NCI-H510A (cell line): ENCODE measurements at places on chromosomes 5 and 9.

DNA sequence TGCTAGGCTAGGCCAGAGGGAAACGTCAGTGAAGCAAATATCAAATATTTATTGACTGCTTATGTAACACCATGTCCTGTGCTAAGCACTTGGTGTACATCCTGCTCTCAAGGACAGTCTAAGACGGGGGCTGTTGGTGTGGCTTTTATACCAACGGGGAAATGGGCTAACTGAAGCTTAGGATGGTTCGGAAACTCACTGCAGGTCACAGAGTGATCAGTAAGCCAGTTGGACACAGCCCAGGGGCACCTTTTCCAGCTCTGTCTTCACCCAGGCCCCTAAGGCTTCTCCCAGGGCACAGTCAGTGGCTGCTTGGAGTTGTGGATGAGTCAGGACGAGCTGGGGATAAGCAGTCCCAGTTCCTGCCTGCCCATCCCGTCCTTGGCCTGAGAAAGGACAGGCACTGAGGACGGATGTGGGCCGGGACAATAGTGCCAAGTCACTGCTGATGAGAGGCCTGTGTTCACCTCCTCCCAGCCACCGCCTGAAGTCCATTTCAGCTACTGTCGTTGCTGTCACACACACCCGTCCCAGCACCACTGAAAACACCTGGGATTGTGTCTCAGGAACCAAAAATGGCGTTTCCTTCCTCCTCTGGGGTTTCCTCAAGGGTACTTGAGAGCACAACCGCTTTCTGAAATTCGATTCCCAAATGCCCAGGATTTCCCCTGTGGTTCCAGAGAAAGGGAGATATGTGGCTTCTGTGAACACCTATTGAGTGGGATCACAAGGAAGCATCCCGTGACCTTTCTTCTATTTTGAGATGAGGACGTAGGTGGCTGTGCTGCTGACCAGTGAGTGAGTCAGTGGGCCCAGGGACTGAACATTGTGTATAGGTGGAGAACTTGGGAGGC lies 17.5 kb upstream of the SPRY4 start:
- no peak for DNase-seq

DNA sequence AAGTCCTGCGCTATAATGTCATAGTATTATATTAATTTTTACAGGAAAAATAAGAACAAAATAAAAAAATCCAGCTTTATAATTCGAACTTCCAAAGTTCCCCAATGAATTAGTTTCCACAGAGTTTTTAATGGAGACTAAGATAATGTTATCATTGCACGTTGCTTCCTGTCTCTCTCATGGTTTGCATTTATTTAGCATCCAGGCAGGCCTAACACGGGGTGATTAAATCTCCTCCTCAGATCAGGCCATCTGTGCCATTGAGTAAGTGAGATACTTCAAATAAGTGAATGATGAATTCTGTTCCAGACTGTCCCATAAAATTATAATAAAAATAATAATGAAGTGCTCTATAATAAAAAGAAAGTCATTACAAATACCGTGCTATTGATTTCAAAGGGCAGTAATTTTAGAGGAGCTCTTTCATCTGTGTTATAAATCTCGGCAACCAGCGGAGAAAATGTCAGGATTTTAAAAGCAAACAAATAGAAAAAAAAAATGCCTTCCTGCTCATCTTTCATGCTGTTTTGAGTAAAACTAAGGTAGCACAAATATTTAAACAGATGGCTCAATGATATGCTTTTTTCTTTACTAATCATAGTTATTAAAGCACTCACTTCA lies 570.6 kb upstream of the ZNF608 start:
- no peak for DNase-seq

DNA sequence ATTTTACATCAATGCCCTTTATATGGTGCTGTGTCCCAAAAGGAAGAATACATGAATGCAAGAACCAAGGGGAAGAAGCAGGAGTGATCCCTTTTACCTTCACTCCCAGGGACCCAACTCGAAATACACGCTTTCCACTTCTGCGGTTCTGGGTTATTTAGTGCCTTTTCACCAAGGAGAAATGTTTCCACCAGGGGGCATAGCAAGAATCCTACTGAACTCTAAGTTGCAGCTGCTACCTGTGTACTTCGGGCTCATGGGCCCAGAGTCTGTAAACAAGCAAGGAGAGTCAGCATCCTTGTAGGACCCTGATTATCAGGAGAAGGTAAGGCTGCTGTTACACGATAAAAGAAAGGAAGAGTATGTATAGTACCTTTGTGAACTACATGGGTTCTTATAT lies 45.7 kb downstream of the DPYSL3 start:
- DNase-seq, result no peak

- DNase-seq, result no peak
Measured at GRCh38 chr5:116502616-116503015, 72.0 kb downstream of the SEMA6A start.

DNA sequence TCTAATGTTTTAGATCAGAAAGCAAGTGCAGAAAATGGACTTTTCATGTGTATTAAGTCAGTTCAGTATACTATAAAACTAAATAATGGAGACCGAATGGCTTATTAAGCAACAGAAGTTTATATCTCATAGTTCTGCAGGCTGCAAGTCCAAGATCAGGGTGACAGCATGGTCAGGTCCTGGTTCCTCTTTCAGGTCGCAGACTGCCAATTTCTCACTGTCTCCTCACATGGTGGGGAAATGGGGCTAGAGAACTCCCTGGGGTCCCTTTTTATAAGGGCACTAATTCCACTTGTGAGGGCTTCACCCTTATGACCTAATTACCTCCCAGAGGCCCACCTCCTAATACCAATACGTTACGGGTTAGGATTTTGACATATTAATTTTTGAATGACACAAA lies 48.7 kb downstream of the RICTOR start:
- DNase-seq, result no peak

DNA sequence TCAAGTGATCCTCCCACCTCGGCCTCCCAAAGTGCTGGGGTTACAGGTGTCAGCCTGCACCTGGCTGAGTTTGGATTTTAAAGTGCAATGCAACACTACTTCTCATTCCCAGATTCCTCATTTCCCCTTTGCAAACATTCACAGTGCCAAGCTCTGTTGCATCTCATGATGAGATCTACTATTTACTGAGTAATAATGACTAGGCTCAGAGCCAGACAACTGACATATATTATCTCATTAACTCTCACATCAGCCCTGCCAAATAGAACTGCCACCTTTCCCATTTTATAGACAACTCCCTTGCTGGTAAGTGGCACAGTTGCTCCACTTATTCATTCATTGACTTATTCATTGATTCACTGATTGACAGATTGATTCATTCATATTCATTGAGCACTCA lies 7.0 kb downstream of the PDE6A start:
- peak; percentile 80 for DNase-seq

- DNase-seq, result no peak
Measured at GRCh38 chr5:22341406-22341805, 511.7 kb downstream of the CDH12 start.

- no peak for DNase-seq
Measured at GRCh38 chr5:116520771-116521170, 53.9 kb downstream of the SEMA6A start.

- DNase-seq, result no peak
Measured at GRCh38 chr9:86072394-86072877, 26.9 kb downstream of the GOLM1 start.

GRCh38 chr9:92140074-92140753 lies 25.0 kb upstream of the SPTLC1 start:
- peak; percentile 29 for DNase-seq

DNA sequence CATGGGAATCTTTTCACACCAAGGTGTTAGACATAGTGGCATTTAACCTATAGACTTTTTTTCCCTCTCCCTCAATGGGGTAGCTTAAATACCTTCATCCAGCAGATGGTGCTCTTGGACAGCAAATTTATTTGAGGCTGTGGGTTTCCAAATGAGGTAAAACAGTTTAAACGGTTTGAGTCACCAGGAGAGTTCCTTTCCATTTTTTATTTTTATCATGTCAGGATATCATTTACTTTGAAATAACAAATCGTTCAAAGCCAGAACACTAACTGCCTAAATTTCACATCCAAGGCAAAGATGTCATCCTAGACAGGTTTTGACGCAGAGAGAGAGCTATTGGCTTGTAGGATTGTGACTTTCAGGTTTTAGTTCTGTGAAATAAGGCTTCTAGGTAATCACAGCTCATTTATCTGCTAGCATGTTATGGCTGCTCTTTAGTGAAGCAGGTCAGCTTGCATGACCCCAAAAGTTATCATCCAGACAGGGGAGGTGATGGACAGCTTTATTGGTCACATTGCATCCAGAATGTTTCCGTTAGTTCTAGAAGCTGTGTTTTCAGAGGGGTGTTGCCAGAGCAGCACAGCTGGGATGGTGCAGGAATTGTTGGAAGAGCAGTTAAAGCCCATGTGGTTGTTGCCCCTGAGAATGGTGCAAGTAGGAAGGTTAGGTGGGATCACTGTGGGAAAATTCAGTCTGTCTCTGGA lies 69.8 kb downstream of the KDM4C start:
- DNase-seq, result peak; percentile 11

GRCh38 chr5:158514986-158515359 lies 584.7 kb downstream of the EBF1 start:
- DNase-seq, result no peak

DNA sequence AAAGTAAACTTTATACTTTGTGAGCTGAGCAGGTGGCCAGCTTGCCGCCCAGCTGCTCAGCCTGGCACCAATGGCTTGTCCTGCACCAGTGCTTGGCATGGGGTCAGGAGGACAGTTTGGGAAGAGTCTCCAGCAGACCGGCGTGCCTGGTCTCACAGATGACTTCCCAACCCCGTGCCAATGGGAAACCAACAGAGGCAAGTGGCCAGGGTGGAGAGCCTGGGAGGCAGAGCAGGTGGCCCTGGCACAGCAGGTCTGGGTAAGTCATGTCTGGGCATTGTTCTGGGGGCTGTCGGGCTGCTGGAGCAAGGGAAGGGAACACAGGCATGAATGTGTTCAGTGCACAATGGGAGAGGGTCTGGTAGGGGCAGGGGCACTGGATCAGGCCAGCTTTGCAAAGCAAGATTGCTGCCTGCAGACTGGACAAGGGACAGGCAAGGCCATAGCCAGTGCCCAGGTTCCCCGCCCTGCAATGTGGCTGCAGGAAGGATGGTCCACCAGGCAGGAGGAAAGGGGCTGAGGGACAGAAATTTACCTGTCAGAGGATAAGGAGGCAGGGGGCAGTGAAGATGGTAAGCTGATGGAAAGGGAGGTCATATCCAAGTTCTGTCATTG lies 76.2 kb upstream of the ALDH1B1 start:
- DNase-seq, result no peak

GRCh38 chr5:131595088-131596033 lies 39.7 kb downstream of the RAPGEF6 start:
- DNase-seq, result no peak

GRCh38 chr5:73522989-73523388 lies 24.7 kb downstream of the BTF3 start:
- no peak for DNase-seq

DNA sequence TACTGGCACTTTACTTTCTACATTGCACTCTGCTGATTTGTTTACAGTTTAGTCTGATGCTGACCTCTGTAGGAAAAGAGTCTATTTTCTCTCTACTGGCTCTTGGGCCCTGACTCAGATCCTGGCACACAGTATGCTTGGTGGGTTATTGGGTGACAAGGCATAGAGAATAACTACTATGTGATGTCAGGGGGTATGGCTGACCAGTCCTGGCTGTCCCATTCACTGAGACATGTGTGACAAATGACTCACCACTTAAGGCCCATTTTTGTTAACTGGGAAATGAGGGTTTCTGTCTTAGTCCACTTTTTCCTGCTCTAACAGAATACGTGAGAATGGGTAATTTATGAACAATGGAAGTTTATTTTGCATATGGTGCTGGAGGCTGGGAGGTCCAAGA lies 66.4 kb downstream of the DAPK1 start:
- no peak for DNase-seq

DNA sequence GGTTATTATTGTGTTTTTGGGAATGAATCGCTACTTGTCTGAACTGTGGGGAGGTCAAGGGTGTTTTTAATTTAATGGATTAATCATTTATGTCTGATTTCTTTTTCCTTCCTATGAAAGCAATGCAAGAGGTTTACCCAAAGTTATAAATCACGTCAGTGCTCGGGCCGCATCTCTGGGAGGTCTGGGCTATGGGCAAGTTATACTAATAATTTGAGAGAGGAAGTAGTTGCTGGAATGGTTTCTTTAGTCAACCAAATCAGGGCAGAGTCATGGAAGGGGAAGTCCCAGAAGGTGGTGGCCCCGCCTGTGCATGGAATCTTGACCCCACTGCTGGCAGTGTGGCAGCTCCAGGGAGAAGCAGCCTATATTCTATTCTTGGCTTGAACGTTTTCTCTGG lies 180.2 kb downstream of the HSPA4 start:
- DNase-seq, result no peak

DNA sequence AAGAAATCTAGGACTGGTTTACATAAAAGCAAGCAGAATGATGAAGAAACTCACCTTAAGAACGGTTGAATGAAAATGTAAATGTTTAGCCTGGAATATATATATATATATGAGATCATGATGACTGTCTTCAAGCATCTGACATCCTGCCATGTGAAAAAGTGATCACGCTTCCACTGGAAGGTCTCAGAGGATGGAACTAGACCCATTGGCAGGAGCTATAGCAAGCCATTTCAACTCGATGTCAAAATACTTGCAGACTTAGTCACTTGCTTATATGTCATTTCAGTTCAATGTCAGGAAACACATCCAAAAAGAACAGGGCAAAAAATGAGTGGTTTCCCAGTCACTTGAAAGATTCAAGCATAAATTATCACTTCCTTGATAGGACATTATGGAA lies 22.2 kb upstream of the TMEM161B start:
- DNase-seq, result no peak

DNA sequence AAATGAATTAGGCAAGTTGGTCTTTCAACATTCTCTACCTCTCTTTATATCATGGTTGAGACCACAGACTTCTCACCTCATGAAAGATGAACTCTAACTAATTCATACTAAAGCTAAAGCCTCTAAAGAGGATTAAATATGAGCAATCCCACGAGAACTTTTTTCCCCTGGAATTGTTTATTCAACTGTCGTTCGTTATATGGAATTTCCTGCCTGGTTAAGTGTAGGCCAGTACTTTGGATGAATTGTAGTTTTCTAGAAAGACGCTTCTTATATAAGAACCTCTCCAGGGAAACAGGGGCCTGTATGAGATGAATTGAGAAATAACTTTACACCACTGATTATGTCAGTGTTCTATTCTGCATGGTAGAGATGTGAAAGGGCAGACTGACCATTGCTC lies 42.9 kb downstream of the PDCD1LG2 start:
- no peak for DNase-seq

GRCh38 chr5:35202319-35203111 lies 27.8 kb downstream of the PRLR start:
- DNase-seq, result no peak

DNA sequence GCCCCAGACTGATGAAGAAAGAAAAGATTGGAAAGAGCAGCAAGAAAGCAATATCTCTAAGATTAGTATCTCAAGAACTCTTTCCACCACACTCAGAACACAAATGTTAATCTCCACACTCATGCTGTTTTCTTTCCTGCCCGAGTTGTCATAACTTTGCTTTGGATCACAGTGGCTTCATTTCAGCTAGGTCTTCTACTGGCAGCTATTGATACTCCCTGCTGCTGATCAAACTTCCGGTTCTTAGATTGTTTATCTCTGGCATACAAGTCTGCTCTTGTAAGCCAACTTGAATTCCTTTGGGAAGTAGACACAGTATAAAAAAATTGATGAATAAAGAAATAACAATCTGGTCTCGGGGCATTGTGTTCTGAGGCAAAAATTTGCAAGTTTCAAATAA lies 77.7 kb upstream of the SPEF2 start:
- DNase-seq, result no peak

- no peak for DNase-seq
Measured at GRCh38 chr5:93225748-93226147, 355.3 kb downstream of the NR2F1-AS1 start.

GRCh38 chr9:100473276-100474081 lies 530 bp downstream of the TMEFF1 start:
- peak; percentile 16 for DNase-seq

GRCh38 chr5:16507716-16508115 lies 42.1 kb upstream of the ZNF622 start:
- DNase-seq, result no peak
